Natural killer cell (primary cell): ENCODE measurements at places on chromosomes 11 and 22. TPM values are rescaled to one million over a fixed set of nuclear protein-coding genes. Genes with fewer than 3 reads are reported as not detected.

- H3K4me3 ChIP-seq: no peak overlapping the region
- no peaks in the 10 kb centered on the region for H3K36me3 ChIP-seq
- no peaks in the 10 kb centered on the region for H3K27me3 ChIP-seq
- no peak for DNase-seq
- H3K4me1 ChIP-seq: no peaks in the 10 kb centered on the region
- no peak overlapping the region for H3K27ac ChIP-seq
Measured at GRCh38 chr11:77103319-77103718, 679 bp downstream of the OMP start.

- no peaks in the 10 kb centered on the region for H3K36me3 ChIP-seq
- no peak overlapping the region for H3K4me3 ChIP-seq
- peaks cover 7% of the 10 kb centered on the region for H3K27me3 ChIP-seq
Measured at GRCh38 chr11:124807660-124808270, 7.6 kb upstream of the MSANTD2 start.

Gene MUC5B
- total RNA-seq: not detected

Gene FGF3
- not detected for total RNA-seq

Gene ACR
- total RNA-seq: not detected

GRCh38 chr22:43001271-43002201, 13.4 kb downstream of the PACSIN2 start:
- H3K4me3 ChIP-seq: no peak overlapping the region
- H3K36me3 ChIP-seq: no peaks in the 10 kb centered on the region
- DNase-seq: peak; percentile 28
- no peak overlapping the region for H3K27ac ChIP-seq
- H3K27me3 ChIP-seq: no peaks in the 10 kb centered on the region
- peaks cover 28% of the 10 kb centered on the region for H3K4me1 ChIP-seq
